ENCODE measurements at places on chromosomes 2 and 18.

GRCh38 chr2:40230186-40230585, 221.7 kb downstream of the SLC8A1 start:
- peak; percentile 26 for DNase-seq

GRCh38 chr2:206693399-206694137, 24.6 kb downstream of the DYTN start:
- peak; percentile 85 for DNase-seq

GRCh38 chr18:36386150-36386920, 88.8 kb downstream of the FHOD3 start:
- DNase-seq = no peak

DNA sequence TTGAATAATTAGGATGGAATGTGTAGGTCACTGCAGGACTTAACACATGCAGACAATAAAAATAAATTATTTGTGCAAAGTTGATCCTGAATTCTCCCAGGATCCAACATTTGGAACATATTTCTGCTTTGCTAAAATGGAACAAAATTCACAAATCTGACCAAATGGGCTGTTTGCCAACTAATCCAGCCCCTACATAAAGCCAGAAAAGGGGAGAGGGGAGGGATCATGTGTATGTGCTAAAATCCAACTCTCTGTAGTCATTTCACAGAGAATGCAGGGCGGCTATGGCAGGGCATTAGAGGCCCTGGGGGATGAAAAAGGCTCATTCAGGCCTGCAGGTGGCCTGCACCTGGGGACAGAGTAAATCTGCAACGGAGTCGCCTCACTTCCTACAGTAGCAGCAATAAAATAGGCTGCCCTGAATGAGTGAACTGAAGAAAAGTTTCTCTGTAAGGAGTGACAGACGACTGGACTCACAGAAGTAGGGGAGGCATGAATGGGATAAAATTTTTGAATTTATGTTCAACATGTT, 4.0 kb upstream of the ZFP36L2 start:
- peak; percentile 24 for DNase-seq
